ENCODE measurements at places on chromosomes 7 and 10. TPM values are rescaled to one million over a fixed set of nuclear protein-coding genes. Genes with fewer than 3 reads are reported as not detected.

DNA sequence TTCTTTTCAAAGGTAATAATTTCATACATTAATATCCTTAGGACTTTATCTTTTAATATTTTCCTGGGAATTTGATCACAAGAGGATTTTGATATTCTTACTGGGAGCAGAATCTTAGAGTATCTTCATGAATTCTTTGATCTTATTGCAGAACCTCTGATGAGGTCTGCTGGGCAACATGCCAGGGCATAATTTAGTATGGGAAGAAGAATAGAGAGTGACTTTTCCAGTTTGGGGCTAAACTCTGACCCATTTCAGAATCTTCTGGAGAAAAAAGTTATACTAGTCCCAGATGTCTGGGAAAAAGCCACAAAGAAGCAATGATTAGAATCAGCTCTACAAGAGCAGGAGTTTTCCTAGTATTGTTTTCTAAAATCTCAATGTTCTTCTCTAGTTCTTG is 28.0 kb upstream of the RSU1 start:
- DNase-seq = no peak

DNA sequence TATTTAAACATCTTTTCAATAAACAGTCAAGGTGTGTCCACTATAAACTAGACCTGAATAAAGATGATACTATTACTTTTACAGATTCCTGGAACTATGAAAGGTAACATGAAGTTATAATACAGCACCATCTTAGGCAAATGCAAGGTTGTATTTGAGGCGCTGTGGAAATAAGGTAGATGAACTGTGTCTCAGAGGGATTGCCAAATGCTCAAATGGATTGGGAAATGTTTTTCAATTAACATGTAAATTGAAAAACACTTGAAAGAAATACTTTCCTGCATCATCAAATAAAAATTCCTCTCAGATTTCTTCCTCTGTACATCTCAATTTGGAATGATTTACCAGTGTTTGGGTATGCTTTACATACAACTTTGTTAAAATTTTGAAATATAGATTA is 139.4 kb downstream of the DKK1 start:
- DNase-seq = no peak

GRCh38 chr7:138625849-138626230 is 75.3 kb downstream of the SVOPL start:
- DNase-seq = no peak

DNA sequence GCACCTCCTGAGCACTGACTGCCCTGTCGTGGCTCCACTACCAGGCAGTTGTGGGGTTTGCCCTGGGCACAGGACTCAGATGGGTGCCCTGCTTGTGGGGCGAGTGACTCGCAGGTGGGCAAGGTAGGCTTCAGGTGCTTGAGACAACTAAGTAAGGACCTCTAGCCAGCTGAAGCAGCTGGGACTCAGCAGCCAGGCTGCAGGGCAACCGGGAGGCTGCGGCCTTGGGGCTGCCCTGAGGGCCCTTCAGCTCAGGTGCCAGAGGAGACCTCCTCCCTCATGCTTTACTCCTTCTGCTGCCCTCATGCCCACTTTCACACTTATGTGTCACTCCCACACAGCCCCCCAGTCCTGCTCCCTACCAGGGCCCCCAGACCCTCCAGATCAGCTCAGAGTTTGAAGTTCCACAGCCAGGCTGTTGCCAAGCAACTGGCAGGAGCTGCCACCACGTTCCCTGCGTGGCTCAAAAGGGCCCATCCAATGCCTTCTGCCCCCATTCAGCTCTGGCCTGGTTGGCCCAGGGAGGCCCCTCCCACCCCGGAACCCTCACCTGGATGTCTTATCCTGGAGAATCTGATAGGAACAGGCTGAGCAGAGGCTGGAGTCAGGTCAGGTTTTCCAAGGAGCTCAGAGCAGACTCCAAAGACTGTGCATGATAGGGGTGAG is 10.0 kb downstream of the TLX1 start:
- no peak for DNase-seq

- DNase-seq = no peak
Measured at GRCh38 chr10:124354411-124355382, 64.0 kb downstream of the OAT start.

The STEAP2 gene
- 27.7 TPM for total RNA-seq

The IKZF1 gene
- total RNA-seq = 57.8 TPM

DNA sequence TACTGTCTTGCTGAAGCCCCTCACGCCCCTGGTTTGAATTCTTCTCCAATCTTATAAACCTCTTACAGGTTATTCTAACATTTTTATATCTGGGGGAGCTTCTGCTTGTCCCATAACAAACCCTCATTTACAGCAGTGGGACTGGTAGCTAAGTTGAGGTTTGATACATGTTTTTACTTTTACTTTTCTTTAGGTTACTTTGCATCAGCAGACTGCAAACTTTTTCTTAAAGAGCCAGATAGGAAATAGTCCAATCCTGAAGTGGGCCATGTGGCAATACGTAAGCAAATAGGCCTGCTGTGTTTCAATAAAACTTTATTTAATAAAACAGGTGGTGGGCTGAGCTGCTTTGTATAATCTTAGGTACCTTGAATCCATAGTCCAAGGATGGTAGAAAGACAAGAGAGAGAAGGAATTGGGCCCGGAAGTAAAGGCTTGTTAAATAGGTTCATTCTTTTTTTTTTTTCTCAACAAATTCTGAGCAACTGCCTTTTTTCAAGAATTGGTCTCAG is 27.3 kb downstream of the RAB18 start:
- no peak for DNase-seq
